ENCODE measurements at places on chromosomes 3 and 15.

- no peak for DNase-seq
Measured at GRCh38 chr3:20097015-20097414, 56.8 kb downstream of the KAT2B start.

DNA sequence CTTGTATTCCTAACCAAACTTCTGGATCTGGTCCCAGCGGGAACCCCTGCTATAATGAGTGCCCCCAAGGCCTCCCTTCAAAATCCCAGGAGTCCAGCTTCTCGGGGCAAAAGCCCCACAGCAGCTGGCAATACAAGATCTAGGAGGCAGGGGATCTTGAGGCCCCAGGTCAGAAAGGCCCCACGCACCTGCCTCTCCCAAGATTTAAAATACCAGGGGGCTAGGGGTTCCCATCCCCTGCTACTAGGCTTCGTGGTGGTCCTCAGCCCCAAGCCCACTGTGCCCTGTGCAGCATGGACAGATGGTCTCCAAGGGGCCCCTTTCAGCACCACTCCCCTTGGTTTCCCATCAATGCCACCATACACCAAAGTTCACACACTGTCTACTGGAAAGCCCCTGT lies 15.8 kb upstream of the CYP11A1 start:
- DNase-seq = no peak

DNA sequence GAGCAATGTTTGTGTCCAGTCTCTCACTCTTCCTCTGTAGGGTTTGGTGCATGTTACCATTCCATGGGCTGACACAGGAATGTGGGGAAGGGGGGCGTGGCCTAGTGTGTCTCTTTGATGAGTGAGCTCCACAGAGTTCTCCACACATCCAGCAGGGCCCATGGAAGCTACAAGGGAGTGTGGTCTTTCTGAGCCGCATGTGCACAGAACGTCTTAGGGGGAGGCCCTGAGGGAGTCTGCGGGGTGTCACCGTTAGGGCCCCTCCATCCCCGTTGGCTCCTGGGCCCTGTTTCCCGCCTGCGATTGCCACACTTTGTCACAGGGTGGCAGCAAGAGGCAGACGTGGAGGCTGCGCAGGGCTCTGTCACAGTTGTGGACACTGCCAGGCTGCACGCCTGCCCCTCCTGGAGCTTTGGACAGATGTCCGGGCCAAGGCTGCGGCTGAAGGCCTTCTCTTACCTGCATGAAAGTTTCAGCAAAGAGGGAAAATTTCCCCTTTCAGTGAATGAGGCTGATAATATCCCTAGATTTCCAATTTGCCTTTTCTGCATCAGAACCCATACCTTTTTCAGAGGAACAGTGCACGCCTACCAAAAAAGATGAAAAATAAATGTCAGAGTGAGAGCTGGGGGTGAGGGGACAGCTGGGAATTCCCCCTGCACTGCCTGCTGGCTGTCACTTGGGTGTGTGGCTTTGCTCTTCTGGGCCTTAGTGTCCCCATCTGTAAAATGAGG lies 24.3 kb downstream of the CACNA2D3 start:
- no peak for DNase-seq

DNA sequence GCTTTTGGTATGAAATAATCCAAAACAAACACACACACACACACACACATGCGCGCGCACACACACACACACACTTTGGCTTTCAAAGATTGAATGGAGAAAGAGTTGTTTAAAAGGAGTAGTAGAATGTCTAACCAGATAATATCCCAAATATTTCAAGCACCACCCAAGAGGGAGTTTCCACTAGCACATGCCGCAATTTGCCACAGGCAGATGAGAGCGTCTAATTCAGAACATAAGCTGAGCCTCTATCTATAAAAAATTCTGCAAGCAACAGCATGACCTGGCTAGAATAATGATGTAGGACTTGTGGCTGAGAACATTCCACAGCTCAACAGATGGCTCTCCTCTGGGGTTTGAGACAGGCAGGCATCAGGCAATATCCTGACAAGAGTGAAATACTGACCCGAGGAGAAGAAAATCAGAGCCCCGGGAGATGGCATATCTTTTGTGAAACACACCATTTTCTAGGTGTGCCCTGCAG lies 302.5 kb upstream of the GADL1 start:
- DNase-seq = peak; percentile 26
